ENCODE measurements at places on chromosomes 11 and 22.

DNA sequence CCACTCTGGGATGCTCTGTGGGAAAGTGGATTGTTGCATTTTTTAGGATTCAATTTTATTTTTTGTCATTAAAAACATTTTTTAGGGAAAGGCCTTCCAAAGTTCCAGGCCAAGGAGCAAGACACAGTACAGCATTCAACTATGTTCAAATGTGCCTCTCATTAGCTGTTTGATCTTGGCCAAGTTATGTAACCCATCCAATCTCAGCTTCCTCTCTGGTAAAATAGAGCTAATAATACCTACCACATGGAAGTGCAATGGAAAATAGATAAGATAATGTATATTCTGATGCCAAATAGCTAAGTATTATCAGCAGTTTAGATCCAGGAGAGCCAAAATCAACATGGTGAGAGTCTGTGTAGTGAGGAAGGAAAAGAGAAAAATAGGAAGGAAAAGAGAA lies 220.3 kb upstream of the SESN3 start:
- DNase-seq, result no peak

DNA sequence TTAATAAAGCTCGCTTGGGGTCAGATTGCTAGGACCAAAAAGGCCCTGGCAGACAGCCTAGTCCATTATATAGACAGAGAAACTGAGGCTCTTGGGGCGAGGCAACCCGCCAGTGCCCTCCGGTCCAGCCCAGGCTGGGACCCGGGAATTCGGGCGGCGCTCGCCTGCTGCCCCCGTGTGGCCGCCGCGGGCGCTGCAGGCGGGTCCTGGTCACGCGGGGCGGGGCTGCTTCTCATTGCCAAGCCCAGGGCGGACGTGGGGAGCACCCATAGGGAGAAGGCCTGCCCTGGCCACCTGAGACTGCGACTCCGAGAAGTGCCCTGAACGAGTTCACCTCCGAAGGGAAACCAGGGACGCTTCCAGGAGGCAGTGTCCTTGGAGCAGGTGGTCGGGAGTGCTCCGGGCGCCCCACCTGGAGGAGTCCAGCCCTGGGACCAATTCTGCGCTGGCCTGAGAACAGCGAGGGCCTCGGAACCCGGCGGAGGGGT lies 36.0 kb upstream of the CSNK1E start:
- DNase-seq, result peak; percentile 44

DNA sequence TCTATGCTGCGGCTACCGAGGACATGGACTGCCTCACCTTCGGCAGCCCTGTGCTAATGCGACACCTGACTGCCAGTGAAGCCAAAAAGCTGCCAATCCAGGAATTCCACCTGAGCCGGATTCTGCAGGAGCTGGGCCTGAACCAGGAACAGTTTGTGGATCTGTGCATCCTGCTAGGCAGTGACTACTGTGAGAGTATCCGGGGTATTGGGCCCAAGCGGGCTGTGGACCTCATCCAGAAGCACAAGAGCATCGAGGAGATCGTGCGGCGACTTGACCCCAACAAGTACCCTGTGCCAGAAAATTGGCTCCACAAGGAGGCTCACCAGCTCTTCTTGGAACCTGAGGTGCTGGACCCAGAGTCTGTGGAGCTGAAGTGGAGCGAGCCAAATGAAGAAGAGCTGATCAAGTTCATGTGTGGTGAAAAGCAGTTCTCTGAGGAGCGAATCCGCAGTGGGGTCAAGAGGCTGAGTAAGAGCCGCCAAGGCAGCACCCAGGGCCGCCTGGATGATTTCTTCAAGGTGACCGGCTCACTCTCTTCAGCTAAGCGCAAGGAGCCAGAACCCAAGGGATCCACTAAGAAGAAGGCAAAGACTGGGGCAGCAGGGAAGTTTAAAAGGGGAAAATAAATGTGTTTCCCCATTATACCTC lies 3.3 kb downstream of the FEN1 start:
- no peak for DNase-seq

DNA sequence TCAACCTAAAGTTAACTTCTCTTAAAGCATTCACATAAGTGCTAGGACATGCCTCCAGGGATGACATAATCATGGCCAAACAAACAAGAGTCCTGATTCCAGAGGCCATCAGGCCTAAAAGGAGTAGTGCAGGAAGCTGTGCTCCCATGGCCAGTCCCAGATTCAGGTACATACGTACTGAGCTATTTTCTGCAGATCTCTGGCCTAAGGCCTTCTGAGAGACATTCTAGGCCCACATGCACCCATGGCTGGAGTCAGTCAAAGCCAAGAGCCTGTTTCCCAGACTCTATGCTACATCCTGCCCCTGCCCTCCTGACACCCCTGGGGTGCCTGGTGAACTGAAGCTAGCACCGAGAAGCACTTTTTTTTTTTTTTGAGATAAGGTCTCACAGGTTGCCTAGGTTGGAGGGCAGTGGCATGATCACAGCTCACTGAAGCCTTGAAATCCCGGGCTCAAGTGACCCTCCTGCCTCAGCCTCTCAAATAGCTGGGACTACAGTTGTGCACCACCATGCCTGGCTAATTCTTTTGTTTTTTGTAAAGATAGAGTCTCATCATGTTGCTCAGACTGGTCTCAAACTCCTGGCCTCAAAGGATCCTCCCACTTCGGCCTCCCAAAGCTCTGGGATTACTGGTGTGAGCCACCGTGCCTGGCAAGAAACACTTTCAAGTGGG lies 553 bp downstream of the CD3D start:
- DNase-seq, result no peak

DNA sequence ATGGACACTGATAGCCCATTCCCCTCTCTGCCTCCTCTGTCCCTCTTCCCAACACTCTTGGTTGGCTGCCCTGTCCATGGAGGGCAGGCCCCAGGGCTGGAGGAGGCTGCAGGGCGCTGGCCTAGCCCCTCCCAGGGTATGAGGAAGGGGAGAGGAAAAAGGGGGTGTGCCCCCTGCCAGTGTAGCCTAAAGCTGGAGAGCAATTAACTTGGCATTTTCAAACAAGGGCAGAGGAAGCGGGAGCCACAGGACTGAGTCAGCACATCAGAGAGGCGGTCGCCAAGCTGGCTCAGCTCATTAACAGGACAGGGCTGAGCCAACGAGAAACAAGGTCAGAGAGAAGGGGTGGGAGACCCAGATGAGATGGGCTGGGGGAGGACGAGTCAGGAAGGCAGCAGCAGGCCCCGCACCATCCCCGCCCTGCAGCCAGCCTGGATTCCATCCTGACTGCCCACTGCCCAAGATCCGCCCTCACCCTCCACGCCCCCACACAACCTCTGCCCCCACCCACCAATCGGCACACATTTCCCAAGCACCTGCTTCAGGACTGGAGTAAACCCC lies 76.3 kb downstream of the BUD13 start:
- DNase-seq, result no peak

DNA sequence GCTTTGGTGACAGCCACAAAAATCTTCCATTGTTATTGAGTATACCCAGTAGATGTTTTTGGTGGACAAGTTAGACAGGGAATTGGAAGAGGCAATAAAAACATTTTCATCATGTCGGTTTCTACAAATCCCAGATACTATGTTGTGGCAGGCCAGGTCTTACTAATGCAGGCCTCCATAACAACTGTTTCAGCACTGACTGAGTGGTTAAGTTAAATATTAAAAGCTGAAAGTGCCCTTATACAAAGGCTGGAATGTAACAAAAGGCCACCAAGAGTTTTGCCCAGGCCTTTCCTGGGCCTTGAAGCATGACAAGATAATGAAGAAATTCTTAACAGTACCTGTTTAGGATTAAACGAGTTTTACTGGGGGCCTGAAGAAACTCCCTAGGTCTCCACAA lies 29.3 kb downstream of the DMC1 start:
- DNase-seq, result no peak

GRCh38 chr11:21174781-21175180 lies 505.4 kb downstream of the NELL1 start:
- no peak for DNase-seq

- DNase-seq, result peak; percentile 81
These were observed 2.7 kb downstream of the NEAT1 start for GRCh38 chr11:65425105-65425970.

GRCh38 chr22:29848111-29848510 lies 10.0 kb upstream of the ASCC2 start:
- no peak for DNase-seq

GRCh38 chr11:107017433-107018218 lies 650 bp downstream of the GUCY1A2 start:
- peak; percentile 54 for DNase-seq

DNA sequence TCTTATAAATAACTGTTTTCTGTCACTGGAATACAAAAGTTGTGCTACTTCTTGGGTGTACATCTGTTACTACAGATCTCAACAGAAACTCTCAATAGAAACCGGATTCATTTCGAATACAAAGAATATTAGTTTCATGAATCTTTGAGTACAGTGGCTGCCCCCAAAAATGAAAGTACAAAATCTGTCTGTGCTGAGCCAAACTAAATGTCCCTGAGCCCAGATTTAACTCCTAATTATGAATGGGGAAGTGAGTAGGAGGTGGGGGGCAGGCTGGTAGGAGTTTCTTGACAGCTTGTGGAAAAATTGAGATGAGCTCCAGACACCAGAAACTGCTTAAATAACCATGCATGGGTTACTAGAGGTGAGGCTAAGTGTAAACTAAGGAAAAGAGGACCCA lies 41.6 kb downstream of the PITPNB start:
- DNase-seq, result no peak

DNA sequence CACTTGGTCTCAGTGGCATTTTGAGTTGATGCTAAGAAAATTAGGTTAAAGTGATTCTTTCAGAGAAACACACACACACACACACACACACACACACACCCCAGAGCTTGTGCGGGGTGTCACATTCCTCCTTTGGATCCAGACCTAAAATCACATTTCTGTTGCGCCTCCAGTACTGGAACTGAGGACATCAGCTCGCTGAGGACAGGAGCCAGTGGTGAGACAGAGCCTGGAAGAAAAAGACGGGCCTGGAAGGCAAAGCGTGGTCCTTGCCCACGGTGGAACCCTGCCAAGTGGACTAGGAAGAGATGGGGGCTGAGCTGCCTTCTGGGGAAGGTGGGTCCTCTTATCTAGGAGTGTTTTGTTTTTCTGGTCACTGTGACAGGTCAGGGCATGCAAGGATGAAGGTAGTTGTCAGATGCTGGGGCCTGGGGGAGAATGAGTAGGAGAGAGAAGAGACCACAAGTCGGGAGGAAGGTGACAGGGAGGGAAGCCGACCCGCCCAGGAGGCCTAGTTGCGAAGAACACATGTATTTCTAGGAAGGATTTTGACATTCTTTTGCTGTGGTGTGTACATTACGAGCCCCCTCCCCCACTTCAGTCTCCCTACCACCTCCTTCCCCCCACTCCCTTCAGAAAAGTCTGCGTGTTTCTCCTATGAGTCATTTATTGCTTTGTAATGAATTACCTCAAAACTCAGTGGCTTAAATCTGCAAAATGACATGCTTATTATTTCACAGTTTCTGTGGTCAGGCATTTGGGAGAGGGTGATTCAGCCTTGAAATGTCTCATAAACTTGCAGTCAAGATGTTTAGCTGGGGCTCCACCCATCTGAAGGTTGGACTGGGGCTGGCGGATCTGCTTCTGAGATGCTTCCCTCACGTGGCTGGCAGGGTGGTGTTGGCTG lies 4.8 kb upstream of the ELFN2 start:
- DNase-seq, result peak; percentile 95

- no peak for DNase-seq
These were observed 4.3 kb downstream of the CBX6 start for GRCh38 chr22:38867471-38868285.

GRCh38 chr22:30880847-30881246 lies 87.7 kb downstream of the MORC2 start:
- DNase-seq, result no peak

DNA sequence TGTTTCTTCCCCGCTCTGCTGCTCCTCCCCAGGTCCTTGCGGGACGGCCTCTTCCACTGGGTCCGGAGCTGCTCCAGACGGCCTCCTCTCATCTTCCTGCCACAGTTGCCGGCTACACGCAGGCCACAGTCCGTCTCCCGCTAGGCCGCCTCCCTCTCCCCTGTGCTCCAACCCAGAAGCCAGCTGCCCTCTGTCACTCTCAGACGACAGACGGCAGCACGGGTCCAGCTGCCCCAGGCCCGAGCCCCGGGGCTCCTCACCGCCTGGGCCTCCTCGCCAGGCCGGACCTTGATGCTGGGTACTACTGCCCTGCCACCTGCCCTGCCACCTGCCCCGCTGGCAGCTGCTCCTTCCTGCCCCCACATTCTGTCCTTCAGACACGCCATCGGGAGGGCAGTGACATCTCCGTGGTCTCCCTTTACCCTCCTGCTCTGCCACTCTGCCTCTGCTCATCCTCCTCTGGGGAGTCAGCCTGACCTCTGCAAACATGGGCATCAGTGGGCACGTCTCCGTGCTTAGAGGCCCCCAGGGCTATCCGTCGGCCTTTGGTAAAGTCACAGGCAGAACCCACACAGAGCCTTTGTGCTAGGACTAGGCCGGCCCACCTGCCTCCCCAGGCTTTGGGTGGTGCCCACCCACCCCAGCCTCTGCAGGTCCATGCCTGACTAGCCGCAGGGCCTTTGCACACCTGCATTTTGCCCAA lies 43.1 kb upstream of the TH start:
- DNase-seq, result no peak

DNA sequence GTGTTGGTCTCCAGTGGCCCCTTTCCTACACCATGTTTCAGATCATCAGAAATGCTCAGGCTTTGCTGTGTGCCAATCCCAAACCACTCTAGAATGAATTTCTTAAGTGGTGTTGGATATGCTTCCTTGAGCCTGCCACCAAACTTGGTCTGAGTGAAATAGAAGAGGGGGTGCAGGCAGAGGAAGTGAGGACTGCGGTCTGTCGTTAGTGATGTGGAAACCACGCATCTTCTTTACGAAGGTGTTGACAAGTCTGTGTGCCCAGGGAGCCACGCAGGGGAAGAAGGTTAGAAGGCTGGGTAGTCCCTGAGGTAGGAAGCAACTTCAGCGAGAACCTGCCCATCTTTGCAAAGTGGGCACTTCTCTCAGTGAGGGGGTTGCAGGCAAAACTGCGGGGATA lies 187.4 kb upstream of the NAV2 start:
- no peak for DNase-seq

DNA sequence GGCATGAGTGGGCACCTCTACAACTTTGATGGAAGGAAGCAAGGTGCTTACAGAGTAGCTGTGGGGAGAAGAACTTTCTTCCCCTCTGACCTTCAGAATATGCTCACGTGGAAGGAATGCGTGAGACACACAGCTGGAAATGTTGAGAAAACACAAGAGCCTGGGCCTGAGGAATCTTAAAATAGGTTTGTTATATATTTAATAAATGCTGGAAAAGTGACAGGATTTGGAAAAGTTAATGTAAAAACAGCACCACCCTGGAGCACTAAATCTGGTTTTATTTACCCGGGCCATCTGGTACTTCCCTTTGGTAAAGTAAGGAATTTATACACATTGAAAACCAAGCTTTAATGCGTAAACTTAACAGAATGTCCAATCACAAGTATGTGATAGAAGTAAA lies 14.0 kb upstream of the AMPD3 start:
- peak; percentile 38 for DNase-seq

Data from mesenchymal stem cell (in vitro differentiated cells and primary cell).